Left ventricle myocardium superior (tissue), 1 donor: ENCODE measurements at places on chromosomes 7 and 10.

GRCh38 chr7:47318395-47319182 is 263.3 kb downstream of the TNS3 start:
- no peak for DNase-seq

GRCh38 chr7:73623798-73624668 is at the start of gene MLXIPL:
Gene MLXIPL (minus strand): TSS chr7:73624522. CDS start chr7:73624492, 30 bp downstream.
- DNase-seq = peak; percentile 87

- no peak for DNase-seq
Observed at GRCh38 chr7:134297489-134297888, 19.2 kb downstream of the SLC35B4 start.

- no peak for DNase-seq
Observed at GRCh38 chr10:16674147-16674703, 143.0 kb downstream of the RSU1 start.

- DNase-seq = no peak
Observed at GRCh38 chr10:24718031-24718855, 5.4 kb downstream of the ARHGAP21 start.

DNA sequence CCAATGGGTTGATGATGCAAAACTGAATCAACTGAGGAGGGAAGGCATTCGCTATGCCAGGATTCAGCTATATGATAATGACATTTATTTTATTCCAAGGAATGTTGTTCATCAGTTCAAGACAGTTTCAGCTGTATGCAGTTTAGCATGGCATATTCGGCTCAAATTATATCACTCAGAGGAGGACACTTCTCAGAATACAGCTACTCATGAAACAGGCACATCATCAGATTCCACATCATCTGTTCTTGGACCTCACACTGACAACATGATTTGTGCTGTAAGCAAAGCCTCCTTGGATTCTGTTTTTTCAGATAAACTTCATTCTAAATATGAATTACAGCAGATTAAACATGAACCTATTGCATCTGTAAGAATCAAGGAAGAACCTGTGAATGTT is 19.7 kb downstream of the TMEM60 start:
- DNase-seq = no peak

DNA sequence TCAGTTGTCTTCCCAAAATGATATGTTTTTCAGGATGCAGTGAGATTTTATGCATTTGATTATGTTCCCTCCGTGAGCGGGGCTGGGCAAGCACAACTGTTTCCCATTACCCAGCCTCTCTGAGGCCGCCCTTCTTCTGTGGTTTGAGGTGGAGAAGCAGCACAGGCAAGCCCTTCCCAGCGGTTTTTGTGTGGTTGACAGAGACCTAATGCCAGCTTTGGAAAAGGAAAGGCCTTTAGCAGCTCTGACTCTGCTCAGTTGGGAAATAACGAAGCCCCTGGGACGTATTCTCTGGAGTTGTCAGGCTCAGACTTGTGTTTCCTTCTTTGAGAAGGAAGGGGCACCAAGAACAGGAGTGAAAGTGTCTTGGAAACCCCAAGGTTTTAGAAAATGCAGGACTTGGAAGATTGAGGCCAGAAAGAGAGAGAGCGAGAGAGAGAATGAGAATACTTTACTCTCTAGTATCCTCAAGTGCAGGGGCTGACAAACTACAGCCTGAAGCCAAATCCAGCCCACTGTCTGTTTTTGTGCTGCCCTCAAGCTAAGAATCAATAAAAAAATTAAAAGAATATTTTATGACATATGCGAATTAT is 20.6 kb upstream of the PDCD4 start:
- no peak for DNase-seq

GRCh38 chr7:134462337-134462925 is 3.5 kb upstream of the AKR1B1 start:
- no peak for DNase-seq

DNA sequence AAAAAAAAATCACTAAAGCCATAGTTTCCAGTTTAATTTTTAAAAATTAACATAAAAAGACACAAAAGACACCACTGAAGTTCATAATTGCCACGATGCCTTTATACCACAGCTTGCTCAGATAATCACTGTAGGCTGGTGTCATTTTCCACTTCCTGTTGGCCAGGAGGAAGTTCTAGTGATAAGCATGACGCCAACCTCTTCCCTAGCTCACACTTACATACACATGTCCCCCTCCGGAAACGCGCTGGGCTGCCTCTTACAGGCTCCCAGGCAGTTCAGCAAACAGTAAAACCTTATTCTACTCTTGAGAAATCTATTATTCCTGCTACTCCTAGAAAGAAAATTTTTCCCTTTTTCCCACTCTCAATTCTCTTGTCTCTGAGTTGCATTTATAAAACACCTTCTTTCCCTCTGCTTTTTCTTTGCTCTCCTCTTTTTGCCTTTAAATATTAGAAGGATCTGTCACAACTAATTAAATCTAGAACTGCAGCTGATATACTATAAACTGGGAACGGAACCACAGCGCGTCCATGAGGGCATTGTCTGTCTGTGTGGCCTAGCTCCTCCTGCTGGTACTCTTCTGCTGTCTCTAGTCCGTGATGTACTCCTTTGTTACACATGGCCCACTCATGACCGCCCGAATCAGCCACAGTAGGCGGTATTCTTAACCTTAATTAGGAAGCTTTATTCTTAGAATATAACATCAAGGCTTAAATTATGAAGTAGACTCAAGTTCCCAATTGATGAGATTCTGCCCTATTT is 664.9 kb downstream of the CNTNAP2 start:
- no peak for DNase-seq
